ENCODE measurements at places on chromosomes 4 and X.

DNA sequence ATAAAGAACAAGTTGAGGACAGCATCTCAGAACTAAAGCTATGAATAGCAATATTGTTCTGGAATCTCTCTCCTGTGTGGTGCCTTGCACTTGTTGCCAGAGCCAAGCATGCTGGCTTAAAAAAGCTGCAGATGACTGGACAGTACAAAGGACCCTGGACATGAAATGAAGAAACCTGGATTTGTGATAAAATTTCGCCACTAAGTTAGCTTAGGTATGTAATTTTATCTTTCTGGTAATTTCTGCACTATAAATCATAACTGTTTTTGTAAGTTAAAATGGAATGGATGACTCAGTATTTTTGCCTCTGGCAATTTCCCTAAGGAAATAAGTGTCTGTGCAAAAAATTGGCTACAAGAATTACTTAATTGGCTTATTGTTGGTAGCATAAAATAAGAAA, 317.2 kb downstream of the CAMK2D start:
- peak; percentile 70 for DNase-seq

- peak; percentile 22 for DNase-seq
Measured at GRCh38 chrX:29530501-29530900, 684.9 kb upstream of the MAGEB2 start.

DNA sequence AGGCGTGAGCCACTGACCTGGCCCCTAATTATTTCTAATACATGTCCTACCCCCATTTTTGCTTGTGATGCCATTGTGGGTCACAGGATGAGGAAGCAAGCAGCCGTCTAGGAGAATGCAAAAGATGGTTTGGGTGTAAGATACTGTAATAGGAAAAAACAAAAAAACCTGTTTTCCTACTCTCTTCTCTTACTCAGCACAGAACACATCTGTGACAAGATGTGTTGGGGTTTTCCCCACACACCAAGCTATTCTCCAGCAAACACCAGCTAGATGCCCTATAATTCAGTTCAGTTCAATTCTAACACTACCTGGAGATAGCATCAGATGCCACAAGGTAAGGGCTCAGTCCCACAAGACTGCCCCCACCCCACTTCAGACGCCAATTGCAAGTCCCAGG, 15.3 kb upstream of the HPRT1 start:
- DNase-seq = no peak

DNA sequence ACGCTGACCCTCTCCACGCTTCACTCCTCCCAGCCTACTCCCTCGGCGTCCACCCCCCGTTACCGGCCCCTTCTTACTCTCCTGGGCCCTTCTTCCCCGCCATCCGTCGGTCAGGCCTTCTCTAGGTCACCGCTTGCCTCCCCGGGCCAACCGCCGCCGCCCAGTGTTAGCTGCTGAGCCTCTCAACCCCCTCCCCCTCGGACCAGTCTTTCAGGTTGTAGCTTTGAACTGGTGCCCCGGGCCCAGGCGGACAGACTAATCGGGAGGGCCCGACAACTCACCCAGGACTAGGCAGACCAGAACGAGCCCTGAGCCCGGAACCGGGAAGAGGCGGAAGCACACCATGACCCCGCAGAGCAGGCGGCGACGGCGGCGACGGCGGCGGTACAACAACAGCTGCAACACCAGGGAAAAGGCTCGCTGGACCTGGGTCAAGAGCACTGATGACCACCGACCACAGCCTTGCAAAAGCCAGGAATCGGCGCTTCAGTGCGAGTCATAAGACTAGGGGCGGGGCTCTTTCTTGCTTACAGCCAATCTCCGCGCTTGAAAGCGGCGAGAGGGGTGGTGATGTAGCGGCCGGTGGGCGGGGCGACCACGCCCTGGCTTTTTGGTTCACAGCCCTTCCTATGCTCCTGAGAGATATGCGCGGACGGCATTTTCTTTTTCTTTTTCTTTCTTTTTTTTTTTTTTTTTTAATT, at the start of gene LAMP2:
LAMP2 (minus strand) TSS at position 472 of the 701 bp plus-strand sequence; CDS start at position 345, 127 bp downstream.
- DNase-seq = peak; percentile 91

DNA sequence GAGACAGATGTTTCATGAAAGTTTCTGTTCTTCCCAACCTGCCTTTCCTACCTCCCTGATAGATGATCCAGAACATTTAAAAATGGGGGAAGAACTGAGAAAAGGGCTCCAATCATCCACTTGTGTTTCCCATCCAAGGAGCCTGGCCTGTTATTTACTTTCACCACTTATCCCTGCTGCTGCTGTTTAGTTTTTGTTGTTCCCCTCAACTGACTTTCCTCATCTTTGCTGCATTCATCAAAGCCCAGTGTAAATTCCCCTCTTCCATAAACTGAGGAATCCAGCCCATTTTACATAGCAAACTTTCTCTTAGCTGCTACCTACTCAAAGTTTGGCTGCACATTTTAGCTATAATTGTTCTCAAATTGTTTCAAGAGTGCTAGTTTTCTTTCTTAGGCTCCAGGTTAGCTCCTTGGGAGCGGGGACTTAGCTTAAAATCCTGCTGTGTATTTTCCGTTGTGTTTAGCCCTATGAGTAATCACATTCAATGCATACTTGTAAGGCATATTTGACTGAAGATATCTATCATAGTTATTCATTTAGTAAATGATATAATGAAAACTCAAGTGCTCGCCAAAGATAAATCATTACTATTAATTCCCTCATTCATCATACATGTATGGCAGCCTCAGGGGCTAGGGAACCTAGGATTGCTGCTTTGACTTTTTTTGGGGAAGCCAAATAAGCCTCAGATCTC, 1.4 kb upstream of the PTPN13 start:
- peak; percentile 18 for DNase-seq

DNA sequence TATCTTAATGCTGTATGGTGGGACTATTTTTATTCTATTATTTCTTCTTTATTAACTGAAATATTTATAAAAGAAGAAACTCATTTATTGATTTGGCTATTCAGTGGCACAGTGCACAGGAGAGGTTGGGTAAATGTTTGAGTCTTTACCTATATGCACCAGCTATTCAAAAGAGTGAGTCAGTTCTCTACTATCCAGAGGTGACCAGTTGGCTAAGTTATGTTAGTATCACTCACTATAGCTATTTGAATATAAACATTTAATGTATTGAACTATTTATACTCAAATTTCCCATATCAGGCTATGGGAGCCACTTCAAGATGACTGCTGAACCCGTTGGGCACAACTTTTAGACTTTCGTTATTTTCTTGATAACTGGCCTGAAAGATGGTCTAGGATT, 106.1 kb upstream of the VEGFC start:
- DNase-seq = no peak

- no peak for DNase-seq
Measured at GRCh38 chrX:108558217-108558616, 118.6 kb downstream of the COL4A5 start.

DNA sequence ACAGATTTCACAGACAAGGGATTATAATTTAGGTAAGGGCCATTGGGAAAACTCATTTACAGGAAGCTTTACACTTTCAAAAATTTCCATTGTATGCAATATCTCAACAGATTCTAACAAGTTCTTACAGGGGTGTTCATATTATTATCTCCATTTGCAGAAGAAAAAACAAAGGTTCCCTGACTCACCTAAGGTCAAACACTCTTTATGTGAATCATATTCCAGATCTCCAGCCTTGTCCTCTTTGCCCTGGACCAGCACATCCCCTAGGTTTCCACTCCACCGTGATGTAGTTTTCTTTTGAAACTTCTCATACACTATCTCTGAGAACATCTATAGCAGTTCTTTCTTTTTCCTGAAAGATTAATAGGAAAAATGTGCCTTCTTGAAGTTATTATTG, 96.4 kb upstream of the HS3ST1 start:
- DNase-seq = no peak

GRCh38 chrX:43175434-43175833, 397.5 kb upstream of the PPP1R2C start:
- no peak for DNase-seq

- peak; percentile 19 for DNase-seq
Measured at GRCh38 chrX:106752101-106752678, 25.7 kb downstream of the RNF128 start.

DNA sequence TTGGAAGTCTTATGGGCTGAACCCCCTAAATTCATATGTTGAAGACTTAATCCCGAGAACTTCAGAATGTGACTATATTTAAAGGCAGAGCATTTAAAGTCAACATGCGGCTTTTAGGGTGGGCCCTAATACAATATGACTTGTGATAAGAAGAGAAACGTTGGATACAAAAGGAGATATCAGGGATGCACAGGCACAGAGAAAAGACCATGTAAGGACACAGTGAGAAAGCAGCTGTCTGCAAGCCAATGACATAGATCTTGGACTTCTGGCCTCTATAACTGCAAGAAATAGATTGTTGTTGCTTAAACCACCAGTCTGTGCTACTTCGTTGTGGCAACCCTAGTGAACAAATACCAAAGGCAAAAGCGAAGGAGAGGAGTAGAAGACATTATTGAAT, 42.2 kb downstream of the GABRG1 start:
- DNase-seq = no peak

DNA sequence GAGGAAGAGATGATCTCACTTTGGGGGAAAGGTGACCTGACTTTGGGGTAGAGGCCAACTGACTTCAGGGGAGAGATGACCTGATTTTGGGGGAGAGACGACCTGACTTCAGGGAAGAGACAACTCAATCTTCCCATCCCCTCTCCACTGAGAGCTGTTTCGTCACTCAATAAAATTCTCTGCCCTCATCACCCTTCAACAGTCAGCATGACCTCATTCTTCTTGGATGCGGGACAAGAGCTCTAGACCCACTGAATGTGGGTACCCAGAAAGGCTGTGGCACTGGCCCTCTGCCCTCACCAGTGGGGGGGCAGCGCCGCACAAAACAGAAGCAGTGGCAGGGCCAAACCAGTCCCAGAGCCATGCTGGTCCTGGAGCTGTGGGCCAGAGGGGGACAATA, 34.6 kb downstream of the ATXN3L start:
- no peak for DNase-seq

GRCh38 chr4:76943129-76943620, 6.4 kb upstream of the SEPTIN11 start:
- peak; percentile 76 for DNase-seq

- no peak for DNase-seq
Measured at GRCh38 chr4:153341575-153342090, 2.9 kb upstream of the MND1 start.

GRCh38 chr4:170853422-170854021, 763.8 kb upstream of the AADAT start:
- peak; percentile 41 for DNase-seq

DNA sequence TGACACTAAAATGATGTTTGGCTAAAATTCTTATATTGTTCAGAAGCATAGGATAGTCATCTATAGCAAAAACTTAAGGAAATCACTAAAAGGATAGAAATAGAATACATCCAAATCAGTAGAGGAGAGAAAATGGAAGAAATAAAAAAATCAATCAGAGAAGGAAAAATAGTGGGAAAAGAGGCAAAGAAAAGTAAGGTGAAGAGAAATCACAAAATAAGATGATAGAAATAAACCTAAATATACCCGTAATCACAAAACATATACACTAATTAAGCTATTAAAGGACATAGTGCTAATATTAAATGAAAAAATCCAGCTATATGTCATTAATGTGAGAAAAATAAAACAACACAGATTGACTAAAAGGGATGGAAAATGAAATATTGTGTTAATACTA, 6.3 kb downstream of the PGRMC2 start:
- no peak for DNase-seq

- peak; percentile 61 for DNase-seq
Measured at GRCh38 chr4:72390409-72390808, 178.6 kb downstream of the ADAMTS3 start.

DNA sequence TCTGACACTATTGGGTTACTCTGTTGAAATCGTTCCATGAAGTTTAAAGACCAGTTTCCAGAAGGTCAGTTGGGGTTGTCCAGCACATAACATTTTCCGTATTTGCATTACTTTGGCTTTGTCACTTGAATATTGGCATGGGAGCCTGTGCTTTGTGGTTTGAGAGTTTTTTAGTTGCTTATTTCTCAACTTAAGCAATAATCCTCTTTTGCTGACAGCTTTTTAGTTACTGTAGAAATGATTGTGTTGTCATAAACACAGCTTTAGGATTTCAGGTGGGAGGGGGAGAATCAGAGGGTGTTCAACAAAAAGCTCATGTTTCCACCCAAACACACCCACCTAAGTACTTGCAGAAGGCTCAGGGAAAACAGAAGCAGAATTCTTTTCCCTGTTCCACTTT, 210.7 kb upstream of the TLL1 start:
- peak; percentile 59 for DNase-seq

DNA sequence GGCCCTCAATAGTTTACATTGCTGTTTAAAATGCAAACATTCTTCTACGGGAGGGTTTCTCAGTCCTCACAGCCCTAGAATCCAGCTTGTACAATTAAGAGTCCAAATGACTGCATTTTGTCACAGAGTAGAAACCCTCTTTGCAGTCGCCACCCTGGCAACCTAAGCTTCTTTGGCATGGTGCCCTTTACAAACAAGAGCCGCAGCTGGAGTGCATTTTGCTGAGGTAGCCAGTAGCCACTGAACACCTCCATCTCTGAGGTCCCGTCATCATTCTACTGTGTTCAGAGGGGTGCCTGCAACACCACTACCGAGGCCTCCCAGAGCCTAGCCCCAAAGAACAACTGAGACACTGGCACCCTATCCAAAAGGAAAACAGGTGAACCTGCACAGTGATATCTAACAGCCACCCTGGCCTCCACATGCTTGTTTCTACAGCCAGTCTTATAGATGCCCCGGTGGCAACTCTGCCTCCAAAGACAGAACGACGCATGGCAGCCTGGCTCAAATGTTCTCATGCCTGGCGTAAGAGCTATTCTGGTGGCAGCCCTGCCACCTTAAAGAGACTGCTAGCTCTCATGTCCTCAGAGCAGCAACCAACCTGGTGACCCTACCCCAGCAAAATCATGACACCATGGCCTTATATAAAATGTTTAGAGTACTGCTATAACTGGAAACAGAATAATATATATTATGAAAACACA, 801.9 kb downstream of the TECRL start:
- no peak for DNase-seq

DNA sequence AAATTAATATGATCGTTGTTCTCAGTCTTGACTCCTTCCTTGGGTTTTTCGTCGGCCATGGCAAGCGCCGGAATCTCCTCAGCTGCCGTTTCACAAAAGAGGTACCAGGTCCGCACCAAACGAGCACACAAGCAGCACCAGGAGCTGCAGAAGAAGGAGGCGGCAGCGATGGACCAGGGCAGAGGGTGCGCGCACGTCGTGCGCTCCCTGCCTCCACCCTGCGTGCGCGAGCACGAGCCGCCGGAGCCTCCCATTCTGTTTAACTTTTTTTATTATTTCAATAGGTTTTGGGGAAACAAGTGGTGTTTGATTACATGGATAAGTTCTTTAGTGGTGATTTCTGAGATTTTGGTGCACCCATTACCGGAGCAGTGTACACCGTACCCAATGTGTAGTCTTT, 158.2 kb downstream of the PLS3 start:
- DNase-seq = no peak

GRCh38 chr4:102836596-102836995, 9.2 kb upstream of the UBE2D3 start:
- DNase-seq = no peak

DNA sequence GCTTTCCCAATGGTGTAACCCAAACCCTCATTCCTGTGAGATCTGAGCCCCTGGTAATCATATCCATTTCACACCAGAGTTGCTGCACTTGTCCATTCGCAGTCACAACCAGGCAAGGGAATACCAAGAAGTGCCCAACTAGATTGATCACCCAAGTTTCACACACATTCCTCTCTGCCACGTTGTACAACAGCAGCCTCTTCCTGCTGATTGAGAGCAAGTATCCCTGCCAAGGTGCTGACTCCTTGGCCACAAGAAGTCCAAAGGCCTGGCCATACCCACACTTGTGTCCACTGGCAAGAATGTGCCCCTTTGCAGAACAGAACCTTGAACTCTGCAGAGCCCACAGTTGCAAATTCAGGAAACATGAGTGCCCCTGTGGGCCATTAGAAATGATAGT, 6.5 kb upstream of the ACOT9 start:
- no peak for DNase-seq

Data from astrocyte of the spinal cord (primary cell).